Astrocyte of the cerebellum (primary cell): ENCODE measurements at places on chromosomes 2 and 18.

DNA sequence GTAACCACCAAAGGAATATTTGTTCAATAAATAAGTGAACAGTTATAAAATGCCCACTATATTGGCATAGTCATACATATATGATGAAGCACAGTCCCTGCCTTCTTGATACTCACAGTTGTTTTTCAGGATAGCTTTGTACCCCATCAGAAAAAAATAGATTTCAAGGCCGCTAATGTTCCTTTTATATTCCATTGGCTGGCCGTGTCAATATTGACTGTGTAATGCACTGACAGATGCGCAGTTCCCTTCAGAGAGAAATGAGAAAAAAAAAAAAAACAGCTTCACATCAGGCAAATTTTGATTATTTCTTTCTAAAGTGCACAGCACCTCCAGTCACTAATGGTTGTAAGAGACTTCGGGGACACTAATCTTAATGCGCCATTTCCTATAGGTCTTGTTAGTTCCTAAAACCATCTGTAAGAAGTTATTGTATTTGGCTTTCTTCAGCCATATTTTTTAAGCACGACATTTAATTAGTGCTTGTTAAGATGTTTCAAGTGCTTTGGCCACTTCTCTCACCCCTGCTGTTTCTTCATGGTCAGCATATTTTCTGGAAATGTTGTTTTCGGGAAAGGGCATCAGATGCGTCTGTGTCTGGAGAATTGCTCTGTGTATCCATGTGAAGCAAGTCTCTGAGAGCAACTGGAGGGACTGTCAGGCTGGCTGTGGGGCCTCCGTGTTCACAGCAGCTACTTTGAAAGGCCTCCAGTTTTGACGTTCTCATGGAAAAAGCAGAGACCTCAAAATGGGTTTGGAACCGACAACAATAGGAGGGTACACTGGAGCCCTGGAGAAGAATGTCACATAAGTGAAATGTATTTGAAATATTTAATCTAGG, 378.3 kb downstream of the MTX2 start:
- DNase-seq, result no peak

GRCh38 chr2:199524689-199525574, 67.2 kb upstream of the SATB2 start:
- DNase-seq, result no peak

- no peak for DNase-seq
These were observed 67.3 kb downstream of the ASB1 start for GRCh38 chr2:238493880-238494572.

DNA sequence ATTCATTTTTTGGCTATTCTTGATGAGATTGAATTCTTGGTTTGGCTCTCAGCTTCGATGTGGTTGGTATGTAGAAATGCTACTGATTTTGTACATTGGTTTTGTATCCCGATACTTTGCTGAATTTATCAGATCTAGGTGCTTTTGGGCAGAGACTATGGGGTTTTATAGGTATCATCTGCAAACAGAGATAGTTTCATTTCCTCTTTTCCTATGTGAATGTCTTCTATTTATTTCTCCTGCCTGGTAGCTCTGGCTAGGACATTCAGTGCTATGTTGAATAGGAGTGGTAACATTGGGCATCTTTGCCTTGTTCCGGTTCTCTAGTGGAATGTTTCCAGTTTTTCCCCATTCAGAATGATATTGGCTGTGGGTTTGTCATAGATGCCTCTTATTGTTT, 5.5 kb upstream of the TACR1 start:
- DNase-seq, result no peak

DNA sequence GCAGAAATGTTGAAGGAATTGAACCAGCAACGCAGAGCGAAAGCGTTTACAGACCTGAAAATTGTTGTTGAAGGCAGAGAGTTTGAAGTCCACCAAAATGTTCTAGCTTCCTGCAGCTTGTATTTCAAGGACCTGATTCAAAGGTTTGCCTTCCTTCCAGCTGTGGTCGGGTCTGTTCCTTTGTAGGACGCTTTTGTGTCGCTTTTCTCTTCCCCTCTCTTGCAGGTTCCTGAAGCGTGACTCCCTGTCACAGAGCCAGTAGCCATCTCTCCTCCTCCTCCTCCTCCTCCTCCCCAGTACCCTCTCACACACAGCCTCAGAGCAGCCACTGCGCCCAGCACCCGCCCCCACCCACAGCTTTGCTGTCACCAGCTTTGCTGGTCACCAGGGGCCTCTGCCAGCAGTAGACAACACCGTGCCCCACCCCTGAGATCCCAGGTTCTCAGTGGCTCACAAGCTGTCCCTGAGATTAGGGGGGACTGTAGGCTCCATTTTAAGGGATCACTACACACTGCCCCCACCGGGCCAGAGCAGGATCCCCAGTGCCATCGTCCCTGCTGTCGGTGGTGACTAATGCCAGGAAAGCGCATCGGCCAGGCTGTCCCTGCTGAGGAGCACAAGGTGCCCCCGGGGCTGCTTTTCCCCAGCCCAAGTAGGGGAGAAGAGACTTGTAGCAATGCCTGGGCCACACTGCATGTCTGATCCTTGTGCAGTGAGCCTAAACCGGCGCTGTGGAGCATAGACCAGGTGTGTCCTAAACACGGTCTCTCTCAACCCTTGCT, 242.3 kb downstream of the ATAD2B start:
- no peak for DNase-seq

- no peak for DNase-seq
These were observed 26.3 kb downstream of the FN1 start for GRCh38 chr2:215409331-215410127.

GRCh38 chr2:134581877-134582546, 136.8 kb downstream of the TMEM163 start:
- no peak for DNase-seq

GRCh38 chr2:218245214-218245613, 15.6 kb upstream of the GPBAR1 start:
- DNase-seq, result no peak

- DNase-seq, result no peak
These were observed 35.6 kb downstream of the BMP10 start for GRCh38 chr2:68835621-68836020.

- DNase-seq, result no peak
These were observed 14.7 kb downstream of the DAW1 start for GRCh38 chr2:227886149-227886548.

- DNase-seq, result no peak
These were observed 26.4 kb upstream of the ATRAID start for GRCh38 chr2:27185331-27186026.

- no peak for DNase-seq
These were observed 158.2 kb downstream of the ZEB2 start for GRCh38 chr2:144361742-144362141.

DNA sequence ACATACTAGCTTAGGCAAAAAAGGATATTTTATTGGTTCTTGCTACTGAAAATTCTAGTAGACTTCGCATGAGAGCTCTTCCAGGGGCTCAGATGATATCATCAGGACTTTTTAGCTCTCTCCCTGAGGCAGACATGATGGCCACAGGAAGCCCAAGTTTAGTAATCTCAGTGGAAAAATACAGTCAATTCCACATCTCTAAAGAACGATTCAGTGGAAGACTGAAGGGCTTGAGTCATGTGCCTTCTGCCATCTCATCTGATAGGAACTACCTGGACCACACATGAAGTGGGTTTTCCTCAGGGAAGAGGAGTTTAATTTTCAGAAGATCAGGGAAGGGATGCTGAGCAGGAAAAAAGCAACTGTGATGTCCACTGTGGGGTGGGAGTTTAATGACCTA, 117.3 kb downstream of the TTC27 start:
- DNase-seq, result no peak

GRCh38 chr2:10004836-10005235, 38.5 kb upstream of the KLF11 start:
- DNase-seq, result no peak

GRCh38 chr2:133171393-133172004, 396.8 kb downstream of the NCKAP5 start:
- peak; percentile 66 for DNase-seq

- no peak for DNase-seq
These were observed 491.0 kb upstream of the KLHL29 start for GRCh38 chr2:22893761-22894517.

DNA sequence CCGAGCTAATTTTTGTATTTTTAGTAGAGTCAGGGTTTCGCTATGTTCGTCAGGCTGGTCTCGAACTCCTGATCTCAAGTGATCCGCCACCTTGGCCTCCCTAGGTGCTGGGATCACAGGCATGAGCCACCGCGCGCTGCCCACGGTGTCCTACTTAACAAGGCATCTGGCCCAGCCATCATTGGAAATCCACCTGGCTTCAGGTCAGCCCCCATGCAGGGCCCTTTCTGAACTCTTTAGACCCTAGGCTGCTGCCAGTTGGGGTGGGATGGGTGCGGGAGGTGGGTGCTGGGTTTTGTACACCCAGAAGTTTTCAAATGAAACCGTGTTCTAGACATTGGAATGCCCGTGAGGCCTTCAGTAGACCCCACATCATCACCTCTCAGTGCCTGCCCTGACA, 26.6 kb upstream of the NT5DC4 start:
- DNase-seq, result no peak

- no peak for DNase-seq
These were observed 417 bp downstream of the IL1B start for GRCh38 chr2:112836163-112836560.

DNA sequence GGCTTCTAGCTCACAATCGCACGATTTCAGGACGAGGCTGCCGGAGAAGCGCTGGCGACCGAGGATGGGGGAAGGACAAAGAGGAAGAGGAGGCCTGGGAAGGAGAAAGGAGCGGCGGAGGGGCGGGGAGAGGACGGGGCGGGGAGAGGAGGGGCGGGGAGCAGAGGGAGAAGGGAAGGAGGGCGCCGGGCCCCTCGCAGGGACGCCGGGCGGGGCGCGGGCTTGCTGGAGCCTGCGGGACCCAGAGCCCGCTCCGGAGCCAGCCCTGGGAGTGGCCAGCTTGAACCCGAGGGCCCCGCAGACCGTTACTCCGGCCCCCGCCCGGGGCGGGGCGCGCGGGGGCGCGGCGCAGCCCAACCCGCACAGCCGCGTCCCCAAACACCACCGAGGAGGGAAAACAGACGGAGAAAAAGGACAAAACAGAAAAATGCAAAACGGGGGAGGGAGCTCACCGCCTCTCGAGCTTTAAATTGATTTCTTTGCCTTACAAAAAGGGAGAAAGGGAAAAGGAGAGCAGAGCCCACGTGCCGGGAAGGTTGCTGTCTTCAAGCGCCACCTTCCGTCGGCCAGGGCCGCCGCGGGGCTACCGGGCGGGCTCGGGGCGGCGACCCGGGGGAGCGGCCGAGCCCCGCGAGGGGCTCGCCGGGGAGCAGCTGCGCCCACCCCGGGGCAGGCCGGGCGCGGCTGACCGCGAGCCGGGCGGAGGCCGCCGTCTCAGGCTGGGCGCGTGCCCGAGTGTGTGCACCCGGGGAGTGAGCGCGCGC, 781 bp upstream of the SOX11 start:
- DNase-seq, result peak; percentile 71

- DNase-seq, result no peak
These were observed 33.4 kb upstream of the ATP8B1 start for GRCh38 chr18:57836557-57836956.

DNA sequence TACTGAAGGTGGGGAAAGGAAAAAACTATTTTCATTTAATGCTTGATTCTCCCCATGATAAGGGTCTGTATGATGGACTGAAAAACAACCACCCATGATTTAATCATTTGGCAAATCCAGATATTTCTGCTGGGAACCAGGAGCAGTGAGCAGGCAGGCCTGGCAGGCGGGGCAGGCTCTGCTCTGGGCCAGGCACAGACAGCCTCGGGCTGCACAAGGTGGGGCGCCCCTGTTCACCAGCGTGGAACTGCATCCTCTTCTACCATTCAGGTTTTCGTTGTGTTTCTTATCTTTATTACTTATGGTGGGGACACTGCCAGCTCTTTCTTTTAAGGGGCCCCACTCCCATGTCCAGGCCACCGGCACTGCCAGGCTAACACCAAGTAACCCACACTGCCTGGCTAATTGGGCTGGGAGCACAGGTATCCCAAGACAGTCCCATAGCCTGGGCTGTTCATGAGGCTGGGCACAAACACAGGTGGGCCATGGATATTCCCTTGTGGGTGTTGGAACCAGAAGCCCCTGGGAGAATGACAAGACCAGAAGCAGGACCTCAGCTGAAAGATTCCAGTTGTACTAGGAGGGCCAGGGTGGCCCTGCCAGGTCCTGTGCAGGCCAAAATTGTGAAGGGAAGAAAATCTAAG, 57.1 kb upstream of the RALBP1 start:
- no peak for DNase-seq

GRCh38 chr18:78893281-78894032, 86.2 kb upstream of the SALL3 start:
- DNase-seq, result no peak

- no peak for DNase-seq
These were observed 313.7 kb upstream of the MGAT5 start for GRCh38 chr2:133940134-133940533.

- DNase-seq, result no peak
These were observed 53.0 kb upstream of the LGALSL start for GRCh38 chr2:64400733-64401528.

GRCh38 chr2:17191223-17191622, 327.0 kb downstream of the RAD51AP2 start:
- no peak for DNase-seq

DNA sequence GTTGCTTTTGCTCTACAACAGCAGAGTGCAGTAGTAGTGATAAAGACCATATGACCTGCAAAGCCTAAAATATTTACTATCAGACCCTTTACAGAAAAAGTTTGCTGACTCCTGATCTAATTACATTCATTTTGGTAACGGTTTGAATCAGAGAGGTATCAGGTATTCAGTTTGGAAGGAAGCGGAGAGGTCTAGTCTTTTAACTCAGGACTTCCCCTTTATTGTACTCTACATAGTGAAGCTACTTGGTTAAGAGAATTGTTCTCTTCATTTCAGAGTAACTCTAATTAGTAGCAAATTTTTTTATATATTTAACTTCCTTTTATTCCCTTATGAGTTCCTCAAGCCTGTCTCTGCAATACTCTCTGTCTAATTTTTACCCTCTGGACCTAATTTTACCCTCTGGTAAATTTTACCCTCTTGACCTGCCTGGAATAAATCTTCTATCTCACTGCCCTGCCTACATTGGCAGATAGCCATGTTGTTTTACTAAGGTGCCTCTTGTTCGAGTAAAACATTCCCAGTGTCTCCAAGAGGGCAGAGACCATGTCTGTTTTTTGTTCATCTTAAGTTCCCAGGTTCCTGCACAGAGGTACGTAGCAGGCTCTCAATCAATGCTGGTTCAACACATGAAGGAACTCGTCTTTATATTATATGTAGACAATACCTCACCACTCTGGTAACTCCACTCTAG, 170.6 kb downstream of the DNAH6 start:
- no peak for DNase-seq

- no peak for DNase-seq
These were observed 59.7 kb upstream of the PDK1 start for GRCh38 chr2:172496160-172496608.

DNA sequence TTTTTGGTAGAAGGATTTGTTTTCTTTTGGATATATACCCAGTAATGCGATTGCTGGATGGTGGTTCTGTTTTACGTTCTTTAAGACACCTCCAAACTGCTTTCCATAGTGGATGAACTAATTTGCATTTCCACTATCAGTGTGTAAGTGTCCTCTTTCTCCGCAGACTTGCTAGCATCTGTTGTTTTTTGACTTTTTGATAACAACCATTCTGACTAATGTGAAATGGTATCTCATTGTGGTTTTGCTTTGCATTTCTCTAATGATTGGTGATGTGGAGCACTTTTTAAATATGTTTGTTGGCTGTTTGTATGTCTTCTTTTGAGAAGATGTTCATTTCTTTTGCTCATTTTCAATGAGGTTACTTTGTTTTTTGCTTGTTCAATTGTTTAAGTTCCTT, 260.9 kb upstream of the CWC22 start:
- DNase-seq, result no peak

GRCh38 chr2:209933499-209934483, 68.6 kb upstream of the RPE start:
- DNase-seq, result peak; percentile 96
